Sciatic nerve (tissue), 2 donors: ENCODE measurements at places on chromosomes 5 and 9. TPM values are rescaled to one million over a fixed set of nuclear protein-coding genes. Genes with fewer than 3 reads are reported as not detected.

- DNase-seq: no peak
Observed at GRCh38 chr9:136079211-136079915, 15.7 kb downstream of the NACC2 start.

DNA sequence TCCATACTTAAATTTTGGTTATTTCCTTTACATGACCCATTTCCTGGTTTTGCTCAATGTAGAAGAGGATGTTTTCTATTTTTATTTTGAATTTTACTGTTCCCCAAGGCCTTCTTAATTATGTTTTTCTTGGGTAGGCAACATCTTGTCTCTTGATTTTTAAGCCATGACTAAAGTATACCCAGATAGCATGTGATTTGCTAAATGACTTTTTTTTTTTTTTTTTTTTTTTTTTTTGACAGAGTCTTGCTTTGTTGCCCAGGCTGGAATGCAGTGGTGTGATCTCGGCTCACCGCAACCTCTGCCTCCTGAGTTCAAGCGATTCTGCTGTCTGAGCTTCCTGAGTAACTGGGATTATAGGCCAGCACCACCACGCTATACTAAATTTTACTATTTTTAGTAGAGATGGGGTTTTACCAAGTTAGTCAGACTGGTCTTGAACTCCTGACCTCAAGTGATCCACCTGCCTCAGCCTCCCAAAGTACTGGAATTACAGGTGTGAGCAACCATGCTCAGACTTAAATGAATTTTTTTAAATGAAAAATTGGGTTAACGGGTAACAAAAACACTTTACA, 198.6 kb upstream of the DAB2 start:
- DNase-seq: no peak

DNA sequence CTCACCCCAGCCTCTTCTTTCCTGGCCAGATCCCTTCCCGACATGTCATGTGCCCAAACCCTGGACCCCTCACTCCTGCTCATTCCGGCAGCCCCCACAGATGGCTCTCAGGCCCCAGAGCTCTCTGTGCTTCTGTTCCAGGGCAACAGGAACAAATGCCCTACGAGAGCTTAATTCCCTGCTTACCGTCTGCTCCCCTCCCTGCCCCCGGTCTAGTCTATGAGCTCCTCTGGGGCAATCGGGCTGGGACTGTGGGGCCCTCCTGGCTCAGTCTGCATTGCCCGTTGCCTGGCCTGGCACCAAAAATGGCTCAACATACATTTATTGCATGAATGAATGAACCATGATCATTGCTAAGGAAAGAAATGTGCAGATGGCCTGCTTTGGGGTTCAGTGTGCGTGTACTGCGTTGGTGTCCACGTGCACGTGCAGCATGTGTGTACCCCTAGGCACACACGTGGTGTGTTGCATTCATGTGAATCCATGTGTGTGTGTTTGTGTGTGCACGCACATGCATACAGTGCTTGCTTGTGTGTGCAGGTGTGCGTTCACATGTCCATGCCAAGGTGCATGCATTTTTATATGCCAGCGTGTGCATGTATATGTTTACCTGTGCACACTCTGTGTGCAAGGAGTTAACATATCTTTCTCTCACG, 201.2 kb upstream of the IER5L start:
- no peak for DNase-seq

- DNase-seq: no peak
Observed at GRCh38 chr5:124683917-124684555, 62.4 kb downstream of the ZNF608 start.

GRCh38 chr5:129658801-129659200, 89.1 kb upstream of the MINAR2 start:
- DNase-seq: no peak

DNA sequence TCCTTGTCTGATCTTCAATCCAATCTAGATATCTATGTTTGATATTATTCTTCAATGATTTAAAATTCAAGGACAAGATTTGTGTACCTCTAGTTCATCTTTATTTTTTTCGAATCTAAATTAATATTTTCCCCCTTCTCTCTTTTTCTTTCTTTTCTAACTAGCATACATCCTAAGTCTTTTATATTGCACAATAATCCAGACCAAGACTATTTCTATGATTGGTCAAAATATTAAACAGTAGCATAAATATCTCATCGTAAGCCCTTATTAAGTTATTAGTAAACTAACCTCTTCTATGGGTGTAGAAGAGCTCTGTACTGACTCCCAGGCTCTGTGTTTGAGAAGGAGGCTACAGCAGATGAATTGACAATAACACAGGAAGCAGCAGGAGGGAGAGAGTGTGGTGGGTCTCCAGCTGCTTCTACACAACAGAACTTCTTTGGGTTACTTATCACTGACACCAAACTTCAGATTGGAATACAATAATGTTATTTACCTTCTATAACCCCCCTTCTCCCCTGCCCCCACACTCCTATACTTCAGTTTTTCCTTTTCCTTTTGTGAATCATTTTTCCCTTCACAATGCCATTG, 11.9 kb upstream of the PLCXD3 start:
- DNase-seq: no peak

DNA sequence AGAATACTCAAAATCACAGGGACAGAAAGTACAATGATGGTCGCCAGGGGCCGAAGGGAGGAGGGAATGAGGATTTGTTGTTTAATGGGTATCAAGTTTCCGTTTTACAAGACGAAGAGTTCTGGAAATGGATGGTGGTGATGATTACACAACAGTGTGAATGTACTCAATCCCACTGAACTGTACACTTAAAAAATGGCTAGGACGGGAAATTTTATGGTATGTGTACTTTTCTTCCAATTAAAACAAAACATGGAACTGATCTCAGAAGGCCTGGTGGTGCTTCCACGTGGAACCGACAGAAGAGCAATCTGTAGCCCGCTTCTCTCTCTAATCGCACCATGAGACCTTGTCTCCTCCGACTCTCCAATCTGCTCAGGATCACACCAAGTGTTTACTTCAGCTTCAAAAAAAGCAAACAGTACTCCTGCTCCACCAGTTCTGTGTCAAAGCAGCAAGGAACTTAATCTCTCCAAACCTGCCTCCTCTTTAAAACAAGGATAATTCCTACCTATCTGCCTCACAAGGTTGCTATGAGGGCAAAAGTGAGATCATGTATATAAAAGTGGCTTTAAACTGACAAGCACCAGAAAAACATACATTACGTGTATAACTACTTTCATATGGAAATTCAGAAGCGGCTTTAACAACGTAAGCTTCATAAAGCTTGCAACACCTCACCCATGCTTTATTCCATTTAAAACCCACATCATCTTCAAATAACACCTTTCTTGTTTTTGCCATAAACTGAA, 2.1 kb downstream of the ECPAS start:
- no peak for DNase-seq

DNA sequence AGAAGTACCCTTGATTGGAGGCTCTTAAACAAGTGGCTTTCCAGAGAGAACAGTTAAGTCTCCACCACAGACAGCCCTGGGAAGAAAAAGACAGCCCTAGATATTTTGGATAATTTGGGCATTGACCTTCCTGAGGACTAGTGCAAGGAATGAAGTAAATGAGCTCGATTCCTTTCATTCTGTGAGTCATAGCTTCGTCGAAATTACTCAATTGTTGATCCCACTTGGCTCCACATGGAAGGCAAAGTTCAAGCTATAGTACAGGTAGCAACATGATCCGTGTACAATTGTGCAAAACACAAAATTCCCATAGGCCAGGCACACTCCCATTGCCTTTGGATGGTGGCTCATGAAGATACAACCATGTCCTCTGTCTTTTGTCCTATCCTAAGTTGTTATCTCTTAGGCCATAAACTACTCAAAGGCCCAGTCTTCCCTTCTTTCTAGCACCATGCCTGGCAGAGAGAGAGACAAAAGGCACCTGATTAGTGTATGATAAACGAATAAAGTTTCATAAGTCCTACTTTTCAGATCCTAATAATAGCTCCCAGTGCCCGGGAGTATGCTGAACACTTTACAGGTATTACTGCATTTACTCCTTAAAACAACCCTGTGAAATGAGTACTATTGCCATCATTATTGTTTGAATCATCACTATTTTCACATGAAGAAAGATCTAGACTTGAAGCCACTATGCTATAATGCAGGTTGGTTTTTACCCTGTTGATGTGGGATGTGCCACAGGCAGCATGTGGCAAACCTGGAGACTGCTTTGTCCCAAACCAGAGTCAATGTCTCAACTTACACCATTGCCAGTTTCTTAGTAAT, 116.7 kb upstream of the RANBP3L start:
- DNase-seq: no peak

GRCh38 chr9:7320139-7320538, 479.4 kb downstream of the DMAC1 start:
- DNase-seq: no peak

DNA sequence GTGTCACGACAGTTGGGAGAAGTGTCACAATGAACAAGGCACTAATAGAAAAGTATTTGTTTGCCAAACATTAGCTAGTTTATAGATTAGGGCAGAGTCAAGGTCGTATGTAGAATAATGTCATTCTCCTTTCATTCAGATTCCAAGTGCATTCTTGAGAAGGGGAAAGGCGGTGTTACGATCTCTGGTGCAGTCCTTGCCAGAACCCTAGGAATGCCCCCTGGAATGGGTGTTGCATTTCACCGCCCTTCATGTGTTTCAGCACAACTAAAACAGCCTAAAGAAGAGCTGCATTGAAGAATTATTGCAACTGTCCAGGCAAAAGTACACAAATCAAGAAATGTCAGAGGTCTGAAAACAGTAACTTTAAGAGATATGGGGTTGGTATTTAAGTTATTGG, 721.0 kb upstream of the WWC1 start:
- DNase-seq: no peak

- no peak for DNase-seq
Observed at GRCh38 chr9:5900622-5901021, 9.9 kb downstream of the MLANA start.

DNA sequence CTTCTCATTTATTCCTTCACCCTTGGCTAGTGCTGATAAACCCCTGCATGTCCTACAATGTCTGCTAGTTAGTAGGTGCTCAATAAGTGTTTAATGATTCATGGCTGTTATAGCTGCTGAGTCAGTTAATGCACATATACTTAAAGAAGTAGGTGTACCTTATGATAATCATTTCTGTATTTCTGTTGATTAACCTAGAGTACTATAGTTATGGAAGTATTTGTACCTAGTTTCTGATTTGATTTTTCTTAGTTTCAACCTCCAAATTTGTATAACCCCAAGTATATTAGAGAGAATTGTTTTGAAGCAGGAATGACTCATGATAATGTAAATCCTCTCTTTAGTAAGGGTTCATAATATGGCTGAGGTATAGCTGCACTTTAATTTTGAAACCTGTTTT, 8.9 kb downstream of the SMAD5 start:
- no peak for DNase-seq

DNA sequence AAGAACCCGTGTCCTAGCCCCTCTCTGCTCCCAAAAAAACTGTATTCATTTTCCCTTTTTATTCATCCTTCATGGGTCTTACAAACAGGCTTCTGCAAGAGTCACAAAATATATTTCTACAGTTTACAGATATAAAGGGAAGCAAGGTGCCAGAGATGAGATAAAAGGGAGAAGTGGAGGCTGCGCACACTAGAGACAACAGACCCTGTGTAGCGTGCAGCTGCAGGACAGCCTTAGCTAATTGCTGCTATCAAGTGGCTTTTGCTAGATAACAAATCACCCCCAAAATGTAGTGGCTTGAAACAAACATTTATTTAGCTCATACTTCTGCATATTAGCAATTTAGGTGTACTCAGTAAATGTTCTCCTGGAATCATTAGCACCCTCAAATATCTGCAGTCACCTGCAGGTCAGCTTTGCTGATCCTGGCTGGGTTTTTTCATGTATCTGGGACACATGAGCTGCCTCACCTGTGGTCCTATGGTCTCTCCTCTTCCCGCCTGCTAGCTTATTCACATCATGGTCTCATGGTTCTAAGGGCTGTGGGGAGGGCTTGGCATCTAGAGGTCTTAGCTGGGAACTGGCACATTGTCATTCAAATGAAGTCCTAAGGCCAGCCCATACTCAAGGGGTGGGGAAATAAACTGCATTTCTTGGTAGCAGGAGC, 29.4 kb downstream of the ARHGEF37 start:
- DNase-seq: no peak

- no peak for DNase-seq
Observed at GRCh38 chr5:66661149-66661548, 65.0 kb downstream of the MAST4 start.

DNA sequence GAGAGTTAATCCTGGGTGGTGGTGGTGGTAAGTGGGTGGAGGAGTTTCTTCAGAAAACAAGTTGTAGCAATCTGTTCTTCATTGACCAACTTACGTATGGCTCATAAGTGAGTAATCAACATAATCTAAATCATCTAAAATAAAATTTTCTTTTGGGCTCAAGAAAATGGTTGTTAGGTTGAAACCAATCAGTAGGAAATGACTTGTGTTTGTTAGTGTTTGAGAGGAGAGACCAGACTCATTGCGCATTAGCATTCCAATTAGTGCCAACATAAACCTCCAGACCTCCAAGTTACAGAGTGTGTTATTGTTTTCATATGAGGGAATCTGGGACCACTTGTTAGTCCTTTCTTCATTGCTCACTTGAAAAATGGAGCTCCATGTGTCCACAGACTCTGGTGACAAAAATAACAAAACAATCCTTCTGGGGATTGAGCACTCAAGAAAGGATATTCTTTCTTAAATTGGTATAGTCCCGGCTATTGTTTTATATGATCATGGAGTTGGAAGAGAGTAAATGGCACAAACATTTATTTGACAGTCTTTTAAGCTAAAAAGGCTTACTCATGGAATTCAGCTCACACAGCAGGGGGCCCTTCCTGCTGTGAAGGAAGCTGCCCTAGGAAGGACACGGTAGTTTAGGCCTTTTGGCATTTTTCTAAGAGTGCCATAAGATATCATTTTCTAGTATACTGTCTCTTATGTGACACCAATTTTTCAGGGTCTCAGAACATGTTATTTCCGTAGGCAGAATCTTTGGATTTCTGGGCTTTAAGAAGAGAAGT, 441.1 kb downstream of the EBF1 start:
- DNase-seq: no peak

GRCh38 chr5:14471507-14471906, 110.1 kb upstream of the OTULINL start:
- DNase-seq: no peak

GRCh38 chr5:38121420-38121819, 136.9 kb upstream of the EGFLAM start:
- DNase-seq: no peak

- DNase-seq: no peak
Observed at GRCh38 chr9:7177383-7177782, 419.6 kb downstream of the KDM4C start.

GRCh38 chr5:98938464-98938863, 9.7 kb upstream of the CHD1 start:
- no peak for DNase-seq

SIT1 gene
- total RNA-seq: 0.67 TPM

FKBP15 gene
- total RNA-seq: 36.4 TPM

MACROH2A1 gene
- total RNA-seq: 129 TPM

NLN gene
- 24.8 TPM for total RNA-seq

BRD9 gene
- total RNA-seq: 38.5 TPM

FGF18 gene
- total RNA-seq: 15.8 TPM

BSPRY gene
- total RNA-seq: 0.22 TPM

BAAT gene
- total RNA-seq: not detected

HTR1A gene
- total RNA-seq: not detected
